Left kidney (tissue), 8 donors: ENCODE measurements at places on chromosomes 6 and 20. TPM values are rescaled to one million over a fixed set of nuclear protein-coding genes. Genes with fewer than 3 reads are reported as not detected.

REM1 gene
- polyA plus RNA-seq = 0.28 TPM

IL20RA gene
- polyA plus RNA-seq = 2.1 TPM

DNA sequence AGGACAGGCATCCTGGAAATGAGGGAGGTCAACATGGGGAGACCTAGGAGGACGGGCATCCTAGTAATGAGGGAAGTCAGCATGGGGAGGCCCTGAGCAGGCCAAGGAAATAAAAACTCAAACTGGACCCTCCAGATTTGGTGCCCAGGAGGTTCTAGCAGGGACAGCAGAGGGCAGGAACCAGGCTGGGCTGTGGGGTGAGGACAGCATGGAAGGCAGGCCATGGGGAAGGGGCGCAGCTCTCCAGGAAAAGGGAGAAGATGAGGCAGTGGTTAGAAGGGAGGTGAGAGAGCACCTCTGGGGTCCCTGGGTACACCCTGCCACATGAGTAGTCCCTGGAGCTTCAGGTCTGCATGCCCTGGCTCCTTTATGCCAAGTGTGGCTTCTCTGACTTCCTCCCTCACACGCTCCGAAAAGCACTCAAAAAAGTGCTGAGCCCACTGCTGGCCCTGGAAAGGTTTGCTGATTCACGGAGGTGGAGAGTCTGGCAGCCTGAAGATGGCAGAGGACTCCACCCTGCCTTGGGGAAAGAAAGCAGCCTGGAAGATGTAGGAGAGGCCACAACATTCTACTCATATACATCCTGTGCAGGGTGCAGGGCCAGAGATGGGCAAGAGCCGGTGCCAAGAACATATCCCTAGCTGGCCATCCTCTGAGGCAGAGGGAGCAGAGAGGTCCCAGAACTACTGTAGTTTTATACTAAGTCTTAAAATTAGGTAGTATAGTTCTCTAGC is 154.9 kb downstream of the MRPL14 start:
- DNase-seq = no peak

GRCh38 chr20:18443886-18444285 is 22.9 kb downstream of the DZANK1 start:
- no peak for DNase-seq

DNA sequence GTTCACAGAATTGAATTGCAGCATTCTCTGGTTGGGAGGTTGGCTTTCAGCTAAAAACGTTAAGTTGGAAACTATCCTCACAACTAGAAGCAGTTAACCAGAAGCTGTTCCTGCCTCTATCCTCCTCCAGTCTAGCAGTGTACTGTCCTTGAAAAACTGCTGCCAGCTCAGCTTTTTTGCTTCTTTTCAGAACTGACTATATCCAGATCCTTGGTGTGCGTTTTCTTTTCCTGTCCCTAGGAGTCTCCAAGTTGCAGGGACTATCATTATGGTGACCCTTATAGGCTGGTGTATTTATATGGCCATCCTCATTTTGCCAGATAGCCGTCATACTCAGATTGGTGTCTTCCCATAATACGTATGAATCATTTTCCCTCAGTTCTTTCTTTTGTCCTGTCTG is 5.5 kb downstream of the ITCH start:
- no peak for DNase-seq

ZNF292 gene
- 53.6 TPM for polyA plus RNA-seq

KIAA1755 gene
- 2.1 TPM for polyA plus RNA-seq

DNA sequence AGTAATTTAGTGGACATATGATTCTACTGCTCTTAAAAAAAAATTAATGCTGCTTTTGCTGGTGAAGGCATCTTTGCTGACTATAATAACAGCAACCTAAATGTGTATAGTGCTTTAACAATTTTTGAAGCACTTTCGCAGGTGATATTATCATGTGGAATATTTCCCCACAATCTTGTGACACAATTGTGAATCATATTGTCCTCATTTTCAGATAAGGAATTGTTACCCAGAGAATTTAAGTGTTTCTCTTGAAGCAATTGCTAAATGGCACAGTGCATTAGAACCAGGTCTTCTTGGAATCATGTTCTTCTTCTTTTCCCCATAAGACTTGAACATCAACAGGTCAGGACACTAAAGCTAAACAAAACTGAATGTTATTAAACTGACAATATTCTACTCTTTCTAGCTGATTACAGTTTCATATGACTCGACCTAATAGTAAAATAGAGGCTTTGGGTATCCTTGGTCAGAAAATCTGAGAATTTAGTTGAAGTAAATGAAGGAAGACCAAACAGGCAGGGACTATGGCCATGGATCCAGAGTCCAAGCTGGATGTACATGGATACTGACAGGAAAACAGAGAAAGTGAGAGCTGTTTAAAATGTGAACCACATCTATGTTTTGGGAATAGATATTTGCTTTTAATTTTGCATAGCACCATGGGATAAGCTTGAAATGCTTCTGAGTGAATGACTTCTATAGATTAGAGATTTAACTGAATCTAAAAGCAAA is 121.8 kb upstream of the SLC35B3 start:
- DNase-seq = no peak

DNA sequence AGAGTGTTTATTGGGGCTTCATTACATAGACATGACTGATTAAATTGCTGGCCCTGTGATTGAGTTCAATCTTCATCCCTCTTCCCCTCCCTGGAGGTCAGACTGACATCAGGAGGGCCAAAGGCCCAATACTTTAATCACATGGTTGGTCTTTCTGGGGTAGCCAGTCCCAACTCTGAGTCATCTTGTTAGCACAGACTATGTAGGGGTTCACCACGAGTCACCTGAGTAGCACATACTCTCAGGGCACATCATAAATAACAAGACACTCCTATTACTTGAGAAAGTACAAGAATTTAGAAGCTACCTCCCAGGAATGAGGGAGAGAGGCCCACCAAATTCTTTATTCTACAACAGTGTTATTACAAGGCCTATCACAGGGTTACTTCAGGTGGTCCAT is 11.3 kb downstream of the GINS1 start:
- DNase-seq = no peak

- no peak for DNase-seq
These were observed 17.3 kb downstream of the TAF4 start for GRCh38 chr20:62048346-62048761.

HDGFL1 gene
- polyA plus RNA-seq = not detected

DNA sequence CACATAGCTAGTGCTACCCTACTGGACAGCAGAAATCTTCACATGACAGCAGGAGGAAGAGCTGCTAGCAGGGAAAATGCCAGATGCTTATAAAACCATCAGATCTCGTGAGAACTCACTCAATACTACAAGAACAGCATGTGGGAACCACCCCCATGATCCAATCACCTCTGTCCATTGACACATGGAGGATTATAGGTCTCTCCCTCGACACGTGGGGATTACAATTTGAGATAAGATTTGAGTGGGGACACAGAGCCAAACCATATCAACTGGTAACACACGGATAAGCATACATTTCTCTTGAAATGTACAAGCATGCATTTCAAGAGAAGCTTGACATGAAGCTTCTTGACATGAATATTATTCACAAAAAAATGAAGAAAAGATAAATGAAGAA is 64.1 kb downstream of the MMS22L start:
- no peak for DNase-seq

GRCh38 chr6:57044568-57044967 is 1.9 kb upstream of the KIAA1586 start:
- no peak for DNase-seq

GRCh38 chr6:142735204-142735603 is 209.8 kb downstream of the HIVEP2 start:
- no peak for DNase-seq

SLC32A1 gene
- 1.6 TPM for polyA plus RNA-seq

DNA sequence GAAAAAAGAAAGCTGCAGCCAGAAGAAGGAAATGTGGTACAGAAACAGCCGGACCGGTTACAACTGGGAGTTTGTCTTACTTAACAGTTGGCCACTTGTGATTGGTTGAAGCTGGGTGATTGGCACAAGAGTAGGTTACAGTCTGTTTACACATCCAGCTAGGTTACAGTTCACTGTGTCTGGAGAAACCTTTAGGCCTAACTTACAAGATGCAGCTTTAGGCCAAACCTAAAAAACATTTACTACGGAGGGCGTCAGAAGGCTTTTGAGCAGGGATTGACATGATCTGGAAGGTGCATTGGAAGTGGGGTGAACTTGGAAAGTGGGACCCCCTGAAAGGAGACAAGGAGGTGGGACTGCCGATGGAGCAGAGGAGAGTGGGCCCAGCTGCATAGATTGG is 122.3 kb downstream of the BANF2 start:
- DNase-seq = peak; percentile 91

GLO1 gene
- polyA plus RNA-seq = 165 TPM

DNA sequence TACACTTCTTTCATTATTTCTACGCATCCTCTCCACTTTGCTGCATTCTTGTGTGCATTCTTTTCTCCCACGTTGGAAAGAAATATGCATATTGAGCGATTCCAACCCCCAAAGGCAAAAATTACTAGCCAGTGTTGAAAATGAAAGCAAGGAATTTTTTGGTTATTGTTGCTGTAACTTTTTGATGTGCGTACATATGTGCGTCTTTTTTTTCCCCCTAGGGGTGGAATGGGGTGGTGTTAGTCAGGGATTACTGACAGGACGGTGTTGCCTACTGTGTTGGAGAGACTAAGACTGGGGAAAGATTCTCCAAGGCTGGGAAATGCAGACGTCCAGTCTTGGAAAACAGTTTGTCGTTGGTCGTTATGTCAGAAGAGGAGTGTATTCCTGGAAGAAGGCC is 44.2 kb upstream of the ESR1 start:
- DNase-seq = no peak
